ENCODE measurements at places on chromosomes 2 and 18.

DNA sequence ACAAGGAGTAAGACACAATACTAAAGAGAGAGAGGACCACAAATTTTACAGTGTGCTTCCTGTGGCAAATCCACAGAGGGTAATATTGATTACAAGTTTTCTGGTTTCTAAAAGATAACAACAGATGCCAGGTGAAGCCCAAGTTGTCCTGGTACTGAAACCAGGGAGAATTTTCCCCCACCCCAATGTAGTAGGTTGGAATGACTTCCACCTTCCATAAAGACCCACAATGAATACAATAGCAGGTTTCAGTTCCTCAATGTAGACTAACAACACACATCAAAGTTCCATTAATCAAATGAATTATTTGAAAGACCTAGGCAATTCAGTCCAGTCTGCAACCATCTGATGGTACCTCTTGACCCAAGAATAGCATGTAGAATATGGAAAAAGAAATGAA is 44.0 kb upstream of the TMEM247 start:
- H3K4me3 ChIP-seq = no peak overlapping the region
- no peaks in the 10 kb centered on the region for H3K27me3 ChIP-seq
- H3K4me1 ChIP-seq = no peaks in the 10 kb centered on the region
- H3K36me3 ChIP-seq = no peaks in the 10 kb centered on the region
- DNase-seq = no peak

DNA sequence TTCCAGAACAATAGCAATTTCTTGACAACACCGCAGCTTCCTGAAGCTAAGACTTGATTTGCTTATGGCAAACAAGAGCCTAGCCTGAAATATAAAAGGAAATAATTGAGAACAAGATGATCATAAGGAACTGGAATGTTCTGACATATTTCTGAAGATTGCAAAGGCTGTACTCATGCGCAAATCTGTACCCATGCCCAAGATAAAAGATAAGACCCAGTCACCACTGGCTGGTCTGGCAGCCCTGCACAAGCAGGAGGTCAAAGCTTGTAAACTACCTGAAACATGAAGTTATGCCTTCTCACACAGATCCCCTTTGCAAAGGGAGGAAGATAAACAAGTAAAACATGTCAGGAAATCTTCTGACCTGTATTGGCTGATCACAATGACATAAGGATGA is 160.8 kb upstream of the GYPC start:
- no peak overlapping the region for H3K27ac ChIP-seq
- no peaks in the 10 kb centered on the region for H3K36me3 ChIP-seq
- H3K4me1 ChIP-seq = no peaks in the 10 kb centered on the region
- H3K4me3 ChIP-seq = no peak overlapping the region

DNA sequence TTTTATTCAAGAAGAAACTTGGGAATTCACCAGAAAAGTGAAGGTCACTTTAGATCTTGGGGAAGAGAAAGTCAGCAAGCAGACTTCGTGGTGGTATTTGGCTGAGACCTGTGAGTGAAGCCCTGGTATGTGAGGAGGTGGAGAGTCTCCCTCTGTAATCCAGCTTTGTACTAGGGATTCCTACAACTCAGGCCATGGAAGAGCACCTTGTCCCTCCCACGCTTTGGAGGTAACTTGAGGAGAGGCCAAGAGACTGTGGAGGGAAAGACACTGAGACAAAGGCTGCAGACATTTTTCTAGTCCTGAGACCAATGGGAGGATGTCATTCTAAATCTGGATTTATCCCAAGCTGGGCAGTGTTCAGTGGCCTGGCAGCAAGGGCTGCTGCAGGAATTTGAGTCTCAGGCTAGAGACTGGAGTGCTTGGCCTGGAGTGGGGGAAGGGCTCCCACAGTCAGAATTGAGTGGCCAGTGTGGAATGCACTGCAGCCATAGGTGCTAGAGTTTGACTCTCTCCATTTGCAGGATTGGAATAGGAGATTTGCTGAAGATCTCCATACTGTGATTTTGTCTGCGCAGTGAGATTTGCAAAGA is 219.0 kb downstream of the ACTR3 start:
- H3K4me3 ChIP-seq = no peak overlapping the region
- no peak overlapping the region for H3K27ac ChIP-seq
- no peaks in the 10 kb centered on the region for H3K4me1 ChIP-seq
- H3K27me3 ChIP-seq = no peaks in the 10 kb centered on the region
- no peak for DNase-seq
- H3K36me3 ChIP-seq = no peaks in the 10 kb centered on the region

- no peak overlapping the region for H3K4me3 ChIP-seq
- H3K4me1 ChIP-seq = no peaks in the 10 kb centered on the region
- no peaks in the 10 kb centered on the region for H3K27me3 ChIP-seq
- H3K27ac ChIP-seq = no peak overlapping the region
Observed at GRCh38 chr2:150778828-150779227, 291.4 kb upstream of the RND3 start.

DNA sequence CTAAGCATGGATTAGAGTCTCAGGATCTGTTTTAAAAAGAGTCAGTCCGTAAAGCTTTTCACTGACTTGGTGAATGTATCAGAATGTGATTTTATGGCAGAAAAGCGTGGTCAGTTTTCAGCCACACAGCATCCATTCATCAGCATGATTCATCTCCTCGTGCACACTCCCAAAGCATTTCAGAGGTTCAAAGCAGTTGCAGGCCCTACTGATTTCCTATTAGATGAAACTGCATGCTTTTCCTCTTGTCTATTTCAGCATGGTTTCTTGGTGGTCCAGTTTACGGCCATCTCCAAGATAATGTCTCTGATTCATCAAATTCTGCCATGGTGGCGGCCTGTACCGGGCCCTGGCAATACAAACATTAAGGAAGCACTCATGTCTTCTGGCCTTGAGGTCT is 4.8 kb upstream of the PARD6G start:
- no peaks in the 10 kb centered on the region for H3K36me3 ChIP-seq
- H3K27me3 ChIP-seq = no peaks in the 10 kb centered on the region
- no peaks in the 10 kb centered on the region for H3K4me1 ChIP-seq
- no peak for DNase-seq
- no peak overlapping the region for H3K4me3 ChIP-seq
- H3K27ac ChIP-seq = no peak overlapping the region

- no peak overlapping the region for H3K4me3 ChIP-seq
- DNase-seq = no peak
- H3K27ac ChIP-seq = no peak overlapping the region
- no peaks in the 10 kb centered on the region for H3K4me1 ChIP-seq
- no peaks in the 10 kb centered on the region for H3K36me3 ChIP-seq
- no peaks in the 10 kb centered on the region for H3K27me3 ChIP-seq
Observed at GRCh38 chr2:20542746-20543468, 96.0 kb downstream of the RHOB start.

DNA sequence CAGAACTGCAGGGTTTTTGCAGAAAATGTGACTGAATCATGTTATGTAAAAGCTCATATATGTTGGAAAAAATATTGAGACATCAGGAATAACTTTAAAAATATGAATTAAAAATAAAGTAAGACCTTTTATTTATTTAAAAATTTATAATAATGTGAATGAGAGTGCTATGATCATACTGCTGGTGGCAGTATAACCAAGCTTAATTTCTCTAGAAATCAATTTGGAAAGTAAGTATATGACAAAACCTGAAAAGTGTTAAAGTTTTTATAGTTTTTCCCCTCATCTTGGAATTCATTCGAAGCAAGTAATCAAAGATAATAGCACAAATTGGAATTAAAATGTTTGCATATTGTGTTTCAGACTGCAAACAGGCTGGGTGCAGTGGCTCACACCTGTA is 7.5 kb downstream of the SLC39A10 start:
- DNase-seq = no peak
- no peaks in the 10 kb centered on the region for H3K27me3 ChIP-seq
- no peaks in the 10 kb centered on the region for H3K36me3 ChIP-seq
- no peak overlapping the region for H3K4me3 ChIP-seq
- no peak overlapping the region for H3K27ac ChIP-seq
- peaks cover 12% of the 10 kb centered on the region for H3K4me1 ChIP-seq

GRCh38 chr18:7592305-7593071 is 25.4 kb downstream of the PTPRM start:
- no peak overlapping the region for H3K4me3 ChIP-seq
- H3K4me1 ChIP-seq = peaks cover 27% of the 10 kb centered on the region
- no peaks in the 10 kb centered on the region for H3K36me3 ChIP-seq
- DNase-seq = no peak
- no peaks in the 10 kb centered on the region for H3K27me3 ChIP-seq

GRCh38 chr2:176075481-176075880 is 8.3 kb downstream of the EVX2 start:
- H3K36me3 ChIP-seq = no peaks in the 10 kb centered on the region
- H3K4me3 ChIP-seq = no peak overlapping the region
- no peak overlapping the region for H3K27ac ChIP-seq
- H3K27me3 ChIP-seq = peaks cover 97% of the 10 kb centered on the region
- H3K4me1 ChIP-seq = peaks cover 4% of the 10 kb centered on the region

- H3K4me1 ChIP-seq = peaks cover 5% of the 10 kb centered on the region
- H3K4me3 ChIP-seq = no peak overlapping the region
- no peak for DNase-seq
- H3K27me3 ChIP-seq = no peaks in the 10 kb centered on the region
- no peaks in the 10 kb centered on the region for H3K36me3 ChIP-seq
Observed at GRCh38 chr2:12259493-12259892, 457.2 kb upstream of the TRIB2 start.
